ENCODE measurements at places on chromosomes 5 and 9. TPM values are rescaled to one million over a fixed set of nuclear protein-coding genes. Genes with fewer than 3 reads are reported as not detected.

Gene FAM53C
- total RNA-seq: 46.4 TPM

DNA sequence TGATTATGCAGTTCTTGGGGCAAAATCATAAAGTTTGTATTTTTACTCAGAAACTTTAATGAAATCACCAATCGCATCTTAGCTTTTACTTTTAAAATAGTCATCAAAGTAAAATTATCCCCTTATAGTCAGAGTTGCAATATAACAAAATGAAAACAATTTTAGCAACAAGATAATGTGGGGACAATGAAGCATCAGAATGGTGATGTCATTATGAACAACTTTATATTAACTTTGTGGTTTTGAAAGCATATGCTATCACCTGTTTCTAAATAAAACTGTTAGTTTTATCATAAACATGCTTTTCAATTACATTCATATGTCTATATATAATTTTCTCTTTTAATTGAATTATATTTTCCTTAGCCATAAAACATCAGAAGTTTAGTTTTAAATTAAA is 856.8 kb downstream of the CDH9 start:
- DNase-seq: no peak

Gene GFI1B
- 0.29 TPM for total RNA-seq

Gene PCDHA6
- total RNA-seq: 6.2 TPM

Gene CCDC183
- 7.3 TPM for total RNA-seq

Gene SLC34A3
- total RNA-seq: 0.15 TPM

- peak; percentile 91 for DNase-seq
Measured at GRCh38 chr5:175478384-175479124, at the start of gene SFXN1. Gene SFXN1 (plus strand): TSS chr5:175478560. CDS start chr5:175492104, 13,544 bp downstream.

Gene LHX3
- total RNA-seq: not detected

GRCh38 chr5:73214306-73214705 is 41.3 kb downstream of the TMEM174 start:
- DNase-seq: no peak

DNA sequence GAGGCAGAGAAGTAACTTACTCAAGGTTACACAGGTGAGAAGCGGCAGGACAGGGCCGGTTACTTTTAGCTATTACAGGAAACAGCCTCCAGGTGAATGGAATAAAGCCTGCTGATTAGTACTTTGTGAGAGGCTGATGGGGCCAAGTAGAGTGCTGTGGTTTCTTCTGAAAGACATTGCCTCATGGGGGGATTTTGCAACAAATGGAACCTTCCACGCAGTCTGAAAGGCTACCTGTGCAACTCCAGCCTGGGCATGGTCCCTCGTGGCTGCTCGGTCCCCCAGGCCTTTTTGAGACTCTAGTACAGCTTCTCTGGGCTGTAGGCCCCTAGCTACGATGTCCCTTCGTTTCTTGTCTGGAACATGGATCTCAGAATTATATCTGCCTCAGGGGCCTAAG is 2.0 kb downstream of the TMEM268 start:
- DNase-seq: no peak

GRCh38 chr5:53712327-53712726 is 151.9 kb downstream of the NDUFS4 start:
- no peak for DNase-seq

GRCh38 chr9:36150574-36151315 is 14.2 kb downstream of the GLIPR2 start:
- DNase-seq: no peak

DNA sequence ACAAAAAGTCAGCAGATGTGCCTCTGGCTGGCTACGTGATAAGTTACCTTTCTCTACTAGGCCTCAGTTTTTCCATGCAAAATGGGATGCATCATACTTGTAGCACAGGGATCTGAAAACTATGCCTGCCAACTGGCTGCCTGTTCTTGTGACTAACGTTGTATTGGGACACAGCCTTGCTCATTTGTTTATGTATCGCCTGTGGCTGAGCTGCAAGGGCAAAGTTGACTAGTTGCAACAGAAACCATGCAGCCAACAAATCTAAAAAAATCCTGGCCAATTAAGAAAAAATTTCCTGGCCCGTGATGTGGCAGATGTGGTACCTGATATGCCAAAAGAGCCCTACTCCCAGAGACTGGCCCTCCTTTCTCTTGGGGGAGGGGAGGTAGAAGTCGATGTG is 131.3 kb downstream of the SEC61B start:
- DNase-seq: no peak

DNA sequence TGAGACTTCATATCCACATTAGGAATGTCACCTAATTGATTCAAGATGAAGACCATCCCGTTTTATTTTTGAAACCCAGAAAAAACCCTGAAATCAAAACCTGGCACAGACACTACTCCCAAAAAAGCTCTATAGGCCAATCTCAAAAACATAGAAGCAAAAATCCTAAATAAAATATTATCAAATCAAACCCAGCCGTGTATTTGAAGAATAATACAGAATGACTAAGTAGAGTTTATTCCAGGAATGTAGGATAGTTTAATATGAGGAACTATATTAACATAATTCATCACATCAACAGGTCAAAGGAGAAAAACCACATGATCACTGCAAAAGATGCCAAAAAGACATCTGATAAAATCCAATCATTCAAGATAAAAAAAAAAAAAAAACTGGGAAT is 167.1 kb downstream of the ACTL7B start:
- no peak for DNase-seq

- DNase-seq: no peak
Measured at GRCh38 chr5:38743562-38743961, 102.2 kb upstream of the OSMR start.

DNA sequence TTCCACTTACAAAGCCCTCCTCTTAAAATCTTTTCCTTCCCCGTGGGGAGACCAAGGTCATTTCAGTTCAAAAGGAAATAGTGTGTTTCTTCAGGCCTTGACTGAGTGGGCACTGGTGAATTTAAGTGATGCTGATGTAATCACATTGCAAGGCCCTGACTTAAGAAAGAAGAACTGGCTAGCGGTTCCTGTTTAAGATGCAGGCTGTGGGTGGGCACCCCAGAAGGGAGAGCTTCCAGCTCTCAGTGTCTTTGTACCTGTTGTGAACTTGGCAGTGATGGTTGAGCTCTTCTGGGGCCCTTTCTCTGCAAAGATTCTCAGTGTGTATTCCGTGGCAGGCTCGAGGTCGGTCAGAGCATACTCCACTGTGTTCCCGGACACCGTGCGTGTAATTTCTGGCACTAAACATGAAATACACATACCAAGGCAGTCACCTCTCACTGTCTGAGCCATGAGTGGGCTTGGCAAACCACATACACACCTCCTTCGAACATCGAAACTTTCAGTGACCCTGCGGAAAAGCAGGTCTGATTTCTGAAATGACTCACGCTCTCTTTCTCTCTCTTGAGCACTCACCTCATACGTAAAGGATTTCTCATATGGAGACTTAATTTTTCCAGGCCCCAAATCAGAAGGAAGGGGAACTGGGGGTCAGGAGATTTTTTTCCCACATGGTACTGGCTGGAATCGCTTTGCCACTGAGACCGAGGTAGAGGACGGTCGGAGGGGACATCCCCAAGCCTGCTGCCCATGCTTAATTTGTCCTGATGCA is 81.9 kb downstream of the TNC start:
- DNase-seq: no peak

DNA sequence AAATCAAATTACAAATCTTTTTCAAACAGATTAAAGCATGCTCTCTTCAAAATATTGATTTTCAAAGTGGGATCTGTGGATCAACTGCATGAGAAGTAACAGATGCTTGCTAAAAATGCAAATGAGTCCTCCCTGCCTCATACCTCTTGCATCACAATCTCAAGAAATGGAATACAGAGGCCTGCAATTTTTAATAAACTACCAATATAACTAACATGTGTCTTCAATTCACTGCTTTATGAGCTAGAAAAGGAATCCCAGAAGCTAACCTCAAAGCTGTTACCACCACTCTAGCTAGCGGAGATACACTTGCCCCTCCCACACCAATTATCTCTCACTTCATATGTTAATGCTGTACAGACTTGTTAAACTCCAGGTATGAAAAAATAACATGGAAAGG is 9.6 kb downstream of the OR13C5 start:
- DNase-seq: no peak

DNA sequence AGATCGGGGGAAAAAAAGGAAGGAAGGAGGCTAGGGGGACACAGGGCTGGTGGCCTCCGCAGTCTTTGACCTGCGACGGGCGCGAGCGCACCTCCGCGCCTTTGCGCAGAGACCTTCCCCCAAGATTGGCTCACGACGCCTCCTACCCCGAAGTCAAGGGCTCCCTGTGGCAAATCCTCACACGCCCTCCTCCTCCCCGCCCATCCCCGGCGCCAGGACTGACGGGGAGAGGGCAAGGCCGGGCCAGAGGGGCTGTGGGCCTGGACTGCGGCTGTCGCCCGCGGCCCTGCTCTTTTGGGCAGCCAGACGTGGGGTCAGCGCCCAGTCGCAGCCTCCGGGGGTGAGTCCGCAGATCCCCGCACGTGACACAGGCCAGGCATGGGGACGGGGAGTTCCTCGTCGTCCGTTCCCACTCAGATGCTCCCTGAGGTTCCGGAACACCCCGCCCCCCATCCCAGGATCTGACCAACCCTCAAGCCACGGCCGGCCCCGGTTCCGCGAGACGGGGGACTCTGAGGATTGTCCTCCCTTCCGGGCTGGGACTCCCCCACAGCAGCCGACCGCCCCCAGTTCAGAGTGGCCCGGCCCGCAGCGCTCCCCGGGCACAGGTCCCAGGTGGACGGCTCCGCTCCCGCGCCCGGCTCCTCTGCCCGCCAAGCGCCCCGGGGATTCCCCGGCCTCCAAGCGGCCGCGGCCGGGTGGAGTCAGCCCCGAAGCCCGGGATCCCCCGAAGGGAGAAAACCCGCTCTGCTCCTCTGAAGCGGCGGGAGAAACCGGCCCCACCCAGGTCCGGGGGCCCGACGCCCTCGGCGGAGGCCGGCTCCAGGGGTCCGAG is 543 bp upstream of the ANKRD33B start:
- peak; percentile 92 for DNase-seq
